Cerebellar nuclear complex (tissue), 1 donor: ENCODE measurements at places on chromosomes 7 and 10.
A peak's percentile ranks its signal among the peaks of the same experiment; 100 is the strongest.

GRCh38 chr10:493391-494148 is 195.9 kb downstream of the DIP2C start:
- no peak for DNase-seq

- no peak for DNase-seq
These were observed 82.7 kb downstream of the PAX2 start for GRCh38 chr10:100827819-100828737.

- DNase-seq: no peak
These were observed 69.0 kb downstream of the PRSS58 start for GRCh38 chr7:142188846-142189245.

DNA sequence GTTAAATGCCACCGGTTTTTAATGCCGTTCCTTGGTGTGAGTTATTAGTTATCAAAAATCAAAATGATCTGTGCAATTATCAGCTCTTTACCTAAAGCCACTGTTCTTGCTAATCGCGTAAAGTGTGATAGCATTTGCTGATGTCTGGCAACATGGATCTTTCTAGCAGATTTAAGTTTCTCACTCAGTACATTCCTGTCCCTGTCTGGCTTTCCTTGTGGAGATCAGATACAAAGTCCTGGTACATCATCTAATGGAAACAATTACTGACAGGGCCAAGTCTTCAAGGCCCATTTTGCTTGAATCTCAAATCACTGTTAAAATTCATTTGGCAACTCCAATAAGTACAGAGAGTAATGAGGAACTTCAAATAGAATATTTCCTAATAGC is 755.7 kb downstream of the AUTS2 start:
- DNase-seq: no peak

DNA sequence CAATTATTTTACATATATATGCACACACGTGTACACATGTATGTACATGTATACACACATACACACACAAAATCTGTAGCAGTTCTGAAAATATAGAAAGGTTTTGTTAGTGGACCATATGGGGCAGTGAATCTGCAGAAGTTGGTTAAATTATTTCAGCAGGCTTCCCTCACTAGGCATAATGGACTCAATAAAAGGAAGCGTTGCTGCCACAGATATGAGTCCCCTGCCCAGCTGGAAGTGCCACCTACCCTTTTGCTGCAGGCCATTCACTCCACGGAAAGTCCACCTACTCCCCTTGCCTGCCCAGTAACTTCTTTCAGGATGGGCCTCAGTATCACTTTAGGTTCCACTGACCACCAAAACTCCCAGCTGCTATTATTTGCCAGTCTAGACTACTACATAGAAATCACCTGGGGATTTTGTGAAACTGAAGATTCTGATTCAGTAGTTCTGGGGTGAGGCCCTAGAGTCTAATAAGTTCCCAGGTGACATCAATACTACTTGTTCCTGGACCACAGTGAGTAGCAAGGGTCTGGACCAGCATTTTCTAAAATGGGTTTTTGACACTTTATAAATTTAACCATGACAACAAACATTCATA is 29.3 kb upstream of the CROT start:
- no peak for DNase-seq

- DNase-seq: no peak
These were observed 278.1 kb downstream of the HTR7 start for GRCh38 chr10:90579602-90580242.

DNA sequence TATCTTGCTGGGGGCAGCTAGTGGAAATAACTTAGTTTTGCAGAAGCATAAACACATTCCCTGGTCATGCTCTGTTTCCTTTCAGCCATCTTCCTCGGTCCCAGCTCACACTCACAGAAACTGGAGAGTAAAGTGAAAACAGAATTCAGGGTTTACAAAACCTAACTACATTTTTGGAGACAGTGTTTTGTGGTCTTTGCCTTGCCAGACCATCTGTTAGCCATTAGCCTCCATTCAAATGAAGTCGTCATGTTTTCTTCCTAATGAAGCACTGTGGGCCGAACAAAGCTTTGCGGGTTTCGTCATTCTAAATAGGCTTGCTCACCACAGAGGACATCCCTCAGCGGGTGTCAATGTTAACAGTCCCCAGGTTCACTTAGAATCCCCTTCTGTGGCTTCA is 214.6 kb upstream of the TMEM72 start:
- DNase-seq: no peak

DNA sequence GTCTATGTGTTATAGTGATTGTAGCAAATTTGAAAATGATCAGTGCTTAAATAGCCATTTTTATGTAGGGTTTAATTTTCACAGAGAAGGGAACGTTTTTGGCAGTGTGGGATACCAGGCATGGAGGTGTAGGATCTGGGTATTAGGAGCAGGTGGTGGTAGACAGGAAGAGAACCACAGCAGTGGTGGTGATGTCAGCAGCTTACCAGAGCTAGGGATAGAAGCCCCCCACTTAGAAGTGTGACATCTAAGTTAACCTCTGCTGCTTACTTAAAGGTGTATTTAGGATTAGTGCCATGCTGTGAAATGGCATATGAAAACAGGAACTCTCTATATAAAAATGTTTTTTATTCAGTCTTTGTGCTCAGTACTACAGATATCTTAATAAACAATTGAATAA is 73.8 kb downstream of the CREM start:
- no peak for DNase-seq

DNA sequence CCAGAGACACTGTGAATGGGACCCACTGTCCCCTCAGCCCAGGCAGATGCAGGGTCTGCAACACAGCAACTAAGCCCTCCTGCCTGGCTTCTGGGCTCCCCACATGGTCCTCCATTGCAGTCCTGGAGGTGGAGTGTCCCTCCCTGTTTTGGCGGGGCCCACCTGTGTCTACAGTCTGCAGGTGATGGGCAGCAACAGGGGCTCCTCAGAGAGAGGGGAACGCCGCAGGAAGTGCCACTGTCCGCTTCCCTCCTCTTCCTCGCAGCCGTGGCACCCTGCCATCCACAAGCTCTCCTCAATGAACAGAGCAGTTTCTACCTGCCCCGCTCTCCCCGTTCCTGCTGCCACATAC is 9.3 kb downstream of the CAMK2G start:
- DNase-seq: no peak

DNA sequence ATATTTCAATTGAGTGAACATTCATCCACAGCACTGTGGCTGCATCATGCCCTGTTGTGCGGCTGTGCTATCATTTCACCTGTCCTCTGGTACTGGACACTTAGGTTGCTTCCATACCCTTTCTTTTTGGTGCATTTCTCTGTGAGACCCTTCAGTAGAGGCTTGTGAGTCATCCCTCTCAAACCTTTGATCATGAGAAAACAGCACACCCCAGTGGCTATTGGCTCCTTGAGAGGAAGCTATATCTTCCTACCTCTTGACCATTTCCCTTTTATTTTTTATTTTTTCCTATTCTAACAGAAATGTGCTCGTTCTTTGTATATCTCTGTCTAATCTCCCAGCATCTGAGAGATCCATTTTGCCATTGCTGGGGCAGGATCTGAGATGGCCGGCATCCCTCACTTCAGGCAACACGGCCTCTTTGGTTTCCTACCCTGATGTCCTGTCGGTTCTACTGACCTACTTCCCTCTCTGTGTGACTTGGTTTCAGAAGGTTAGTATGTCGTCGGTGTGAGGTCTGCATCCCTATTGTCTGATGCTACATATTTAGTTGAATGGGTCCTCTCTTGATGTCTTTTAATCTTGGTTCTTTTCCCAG is 23.8 kb upstream of the PIK3AP1 start:
- no peak for DNase-seq

GRCh38 chr7:140559410-140559809 is 80.1 kb upstream of the MKRN1 start:
- DNase-seq: no peak

DNA sequence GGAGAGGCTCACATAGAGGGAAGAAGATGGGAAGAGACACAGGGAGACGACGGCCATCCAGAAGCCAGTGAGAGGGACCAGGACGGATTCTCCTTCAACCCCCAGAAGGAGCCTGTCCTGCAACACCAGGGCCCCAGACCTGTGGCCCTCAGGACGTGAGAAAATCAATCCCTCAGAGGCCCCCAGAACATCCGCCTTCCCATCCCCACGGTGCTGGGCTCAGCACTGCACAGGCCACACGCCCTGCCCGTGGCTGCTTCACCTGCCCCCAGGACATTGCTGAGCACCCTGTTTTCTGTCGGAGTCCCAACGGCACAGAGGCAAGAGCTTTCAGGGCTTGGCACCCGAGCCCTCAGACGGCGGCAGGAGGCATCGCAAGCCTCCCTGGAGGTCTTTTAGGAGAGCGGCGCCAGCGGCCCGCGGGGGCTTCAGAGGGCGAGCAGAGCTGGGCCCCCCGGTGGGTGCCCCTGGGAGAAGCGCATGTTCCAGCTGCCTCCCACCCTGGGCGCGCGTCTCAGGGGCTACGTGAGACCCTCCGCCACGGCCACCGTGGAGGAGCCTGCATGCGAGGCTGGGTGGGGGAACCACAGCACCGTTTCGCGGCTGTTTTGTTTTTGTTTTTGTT is 42.8 kb downstream of the PDGFA start:
- no peak for DNase-seq

DNA sequence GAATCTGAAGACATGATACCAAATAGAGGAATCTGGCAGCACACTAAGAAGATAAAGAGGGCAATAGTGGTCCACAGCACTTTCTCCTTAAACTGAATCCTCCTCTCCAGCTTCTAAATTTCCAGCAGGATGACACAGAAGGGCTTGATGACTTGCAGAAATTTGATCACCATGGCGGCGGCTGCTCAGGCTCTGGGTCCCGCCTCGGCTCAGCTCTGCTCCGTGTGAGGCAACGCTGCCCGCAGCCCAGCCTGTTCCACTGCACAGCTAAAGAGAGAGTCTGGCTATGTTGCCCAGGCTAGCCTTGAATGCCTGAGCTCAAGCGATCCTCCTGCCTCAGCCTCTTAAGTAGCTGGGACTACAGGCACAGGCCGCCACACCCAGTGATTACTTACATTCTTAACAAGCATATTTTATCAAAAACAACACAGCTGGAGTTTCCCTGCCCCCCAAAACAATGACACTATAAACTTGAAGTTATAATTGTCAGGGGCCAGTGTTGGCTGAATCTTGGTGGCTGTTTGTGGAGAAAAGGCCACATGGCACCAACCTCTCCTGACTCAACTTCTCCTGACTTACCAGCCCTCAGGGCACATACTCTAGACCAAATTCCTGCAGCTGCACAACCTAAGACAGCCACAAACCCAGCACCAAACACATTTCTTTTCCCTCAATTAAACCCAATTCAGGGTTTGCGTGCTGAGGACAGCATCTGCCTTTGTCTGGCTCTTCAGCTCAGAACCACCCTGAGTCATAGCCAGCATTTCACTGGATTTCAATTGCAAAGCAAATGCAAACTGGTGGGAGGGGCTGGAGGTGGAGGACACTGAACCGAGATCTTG is 11.6 kb upstream of the TNPO3 start:
- no peak for DNase-seq

GRCh38 chr7:32293833-32294232 is 196.3 kb downstream of the LSM5 start:
- no peak for DNase-seq

DNA sequence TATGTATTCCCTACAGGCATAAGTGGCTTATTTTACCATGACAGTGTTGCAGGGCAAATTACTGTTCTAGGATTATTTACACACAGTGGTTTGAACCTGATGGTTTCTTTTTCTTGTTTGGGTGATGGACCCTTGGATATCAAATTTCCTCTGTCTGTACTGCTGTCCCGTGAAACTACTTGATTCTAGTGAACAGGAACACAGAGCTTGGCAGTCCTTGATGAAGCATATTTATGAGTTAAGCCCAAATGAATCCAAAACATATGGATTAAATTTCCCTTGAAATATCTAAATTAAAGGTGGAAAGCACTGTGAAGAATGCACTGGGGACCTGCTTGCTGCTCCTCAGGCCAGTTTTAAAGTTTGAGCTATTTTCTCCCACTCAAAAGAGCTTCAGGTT is 635.3 kb downstream of the INHBA start:
- DNase-seq: no peak

GRCh38 chr10:110900983-110901382 is 18.0 kb downstream of the BBIP1 start:
- DNase-seq: no peak

- no peak for DNase-seq
These were observed 59.2 kb downstream of the HK1 start for GRCh38 chr10:69337296-69338132.

GRCh38 chr7:133575726-133576440 is 323.0 kb downstream of the EXOC4 start:
- peak; percentile 70 for DNase-seq

- DNase-seq: no peak
These were observed 33.9 kb upstream of the SLC29A3 start for GRCh38 chr10:71285180-71285545.

DNA sequence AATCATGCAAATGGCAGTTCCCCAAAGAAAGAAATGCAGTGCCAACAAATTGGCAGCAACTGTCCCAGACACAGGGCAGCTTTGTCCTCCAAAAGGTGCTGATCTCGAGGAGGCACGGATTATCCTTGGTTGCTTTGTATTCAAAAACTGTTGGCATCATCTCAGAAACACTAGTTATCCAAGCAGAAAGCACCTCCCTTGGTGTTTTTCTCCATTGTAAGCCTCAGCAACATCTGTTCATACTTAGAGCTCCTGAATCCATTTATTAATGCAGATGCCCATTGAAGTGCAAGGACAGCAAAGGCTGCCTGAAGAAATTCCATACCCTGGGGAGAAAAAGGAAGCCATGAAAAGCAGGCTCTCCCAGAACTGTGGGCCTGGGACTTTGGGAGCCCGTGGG is 1.1 kb upstream of the NPS start:
- DNase-seq: no peak

GRCh38 chr10:100723770-100724530 is 21.4 kb upstream of the PAX2 start:
- no peak for DNase-seq

DNA sequence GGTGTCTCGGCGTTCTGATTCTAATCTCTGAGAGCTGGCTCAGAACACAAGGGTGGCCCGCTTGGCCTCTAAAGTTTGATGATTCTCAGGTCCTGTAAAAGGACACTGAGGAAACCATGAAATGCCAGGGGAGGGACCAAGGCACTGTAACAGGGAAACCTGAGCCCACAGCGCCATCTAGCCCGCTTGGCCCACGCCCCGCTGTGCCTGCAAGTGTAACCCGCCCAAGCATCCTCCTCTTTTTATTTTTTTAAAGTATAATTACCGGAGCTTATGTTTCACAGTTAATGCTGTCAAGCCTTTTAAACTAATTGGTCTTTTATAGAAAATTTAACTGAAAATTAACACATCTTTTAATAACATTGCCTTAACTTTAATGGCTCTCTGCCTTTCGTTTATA is 734.7 kb downstream of the KCNMA1 start:
- DNase-seq: no peak

DNA sequence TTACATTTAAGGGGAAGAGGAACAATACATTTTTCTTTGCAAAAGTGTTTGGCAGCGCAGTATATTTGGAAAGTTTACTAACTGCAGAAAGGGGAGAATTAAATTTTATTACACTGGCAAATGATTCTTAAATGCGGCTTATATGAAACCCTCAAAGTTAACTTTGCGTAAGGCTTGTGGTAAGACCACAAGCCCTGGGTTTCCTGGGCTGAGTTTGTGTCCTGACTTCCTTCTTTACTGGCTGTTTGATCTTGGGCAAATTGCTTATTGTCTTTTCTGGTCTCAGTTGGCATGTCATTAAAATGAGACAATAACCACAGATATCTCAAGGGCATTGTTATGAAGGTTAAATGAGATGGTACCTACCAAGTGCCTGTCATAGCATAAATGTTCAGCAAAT is 106.8 kb downstream of the GLRX3 start:
- no peak for DNase-seq

GRCh38 chr7:151468217-151469018 is 28.5 kb upstream of the CRYGN start:
- peak; percentile 18 for DNase-seq

GRCh38 chr10:127067542-127068194 is 128.7 kb downstream of the INSYN2A start:
- DNase-seq: no peak
